Tongue (tissue), 3 donors: ENCODE measurements at places on chromosomes 3 and 15. TPM values are rescaled to one million over a fixed set of nuclear protein-coding genes. Genes with fewer than 3 reads are reported as not detected.

DNA sequence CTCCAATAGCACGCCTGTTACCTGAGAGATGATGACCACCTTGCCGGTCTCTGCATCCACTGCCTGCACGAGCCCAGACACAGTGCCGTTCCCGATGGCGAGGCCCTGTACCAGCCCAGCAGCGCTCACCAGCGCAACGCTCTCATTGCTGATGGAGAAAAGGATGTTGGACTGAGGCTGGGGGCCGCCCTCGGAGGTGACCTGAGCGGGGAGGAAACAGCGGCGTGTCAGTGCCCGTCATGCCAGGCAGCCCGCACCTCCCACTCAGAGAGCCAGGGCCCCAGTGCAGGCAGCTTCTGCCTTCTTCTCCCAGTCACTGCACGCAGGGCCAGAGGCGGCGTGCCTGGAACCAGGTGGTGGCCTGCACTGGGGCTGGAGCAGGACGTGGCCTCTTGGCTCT, 80.3 kb downstream of the NUP210 start:
- DNase-seq = no peak

TGM4 gene
- total RNA-seq = not detected

GRCh38 chr15:70833861-70834765, 19.8 kb downstream of the LARP6 start:
- peak; percentile 83 for DNase-seq

DNA sequence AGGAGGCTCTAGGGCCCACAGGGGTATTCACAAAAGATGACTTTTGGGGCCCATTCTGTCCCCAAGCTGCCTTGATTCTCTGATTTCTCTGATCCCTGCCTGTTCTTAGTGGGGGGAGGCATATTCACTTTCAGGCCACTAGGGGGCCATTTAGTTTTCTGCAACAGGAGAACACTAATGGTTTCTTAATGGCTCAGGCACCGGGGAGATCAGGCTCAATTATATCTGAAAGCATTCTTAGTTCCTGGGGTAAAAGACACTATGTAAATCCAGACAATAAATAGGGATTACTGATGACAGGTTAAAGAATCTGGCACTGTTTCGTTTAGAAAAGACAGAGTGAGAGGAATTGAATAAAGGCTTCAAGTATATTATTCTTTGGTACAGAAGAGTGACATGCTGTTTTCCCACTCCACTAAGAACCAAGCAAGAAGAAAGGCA, 2.5 kb upstream of the INAFM2 start:
- DNase-seq = peak; percentile 77

EPHA3 gene
- total RNA-seq = 65.6 TPM

DNA sequence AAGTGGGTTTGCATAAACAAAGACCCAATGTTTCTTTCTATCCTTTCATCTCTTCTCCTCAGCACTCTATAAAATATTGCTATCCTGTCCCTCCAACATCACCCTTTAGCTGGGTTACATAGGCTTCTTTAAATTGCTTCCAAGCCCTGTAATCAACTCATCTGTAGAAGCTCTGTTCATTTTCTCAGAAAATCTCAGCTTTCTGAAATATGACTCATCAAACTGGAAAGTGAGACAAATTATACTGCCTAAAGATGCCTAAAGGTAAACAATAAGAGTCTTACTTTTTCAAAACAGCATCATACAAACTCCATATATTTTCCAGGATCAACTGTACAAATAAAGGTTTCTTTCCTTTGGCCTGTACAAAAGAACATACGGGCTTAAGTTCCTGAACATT, 33.8 kb downstream of the EFL1 start:
- no peak for DNase-seq

CDCP1 gene
- 8.1 TPM for total RNA-seq

DNA sequence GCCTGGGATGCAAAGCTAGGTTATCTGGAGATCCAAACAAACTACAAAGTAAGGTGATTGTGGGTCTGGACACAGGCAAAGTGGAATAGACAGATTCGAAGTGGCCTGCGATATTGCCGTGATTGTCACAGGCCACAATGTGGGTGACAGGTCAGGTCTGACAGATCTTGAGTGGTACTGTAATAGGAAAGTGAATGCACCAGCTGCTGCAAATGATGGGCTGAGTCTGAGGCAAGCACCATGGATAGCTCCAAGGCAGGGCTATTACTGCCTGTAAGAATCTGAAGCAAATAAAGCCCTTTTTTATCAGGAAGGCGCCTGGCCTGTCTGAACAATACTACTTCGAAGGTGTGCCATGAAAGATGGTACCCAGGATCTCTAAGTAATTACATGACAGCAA, 10.0 kb downstream of the ARMC8 start:
- DNase-seq = peak; percentile 58

ACP3 gene
- 8.3 TPM for total RNA-seq

CCR8 gene
- total RNA-seq = 1.1 TPM

DNA sequence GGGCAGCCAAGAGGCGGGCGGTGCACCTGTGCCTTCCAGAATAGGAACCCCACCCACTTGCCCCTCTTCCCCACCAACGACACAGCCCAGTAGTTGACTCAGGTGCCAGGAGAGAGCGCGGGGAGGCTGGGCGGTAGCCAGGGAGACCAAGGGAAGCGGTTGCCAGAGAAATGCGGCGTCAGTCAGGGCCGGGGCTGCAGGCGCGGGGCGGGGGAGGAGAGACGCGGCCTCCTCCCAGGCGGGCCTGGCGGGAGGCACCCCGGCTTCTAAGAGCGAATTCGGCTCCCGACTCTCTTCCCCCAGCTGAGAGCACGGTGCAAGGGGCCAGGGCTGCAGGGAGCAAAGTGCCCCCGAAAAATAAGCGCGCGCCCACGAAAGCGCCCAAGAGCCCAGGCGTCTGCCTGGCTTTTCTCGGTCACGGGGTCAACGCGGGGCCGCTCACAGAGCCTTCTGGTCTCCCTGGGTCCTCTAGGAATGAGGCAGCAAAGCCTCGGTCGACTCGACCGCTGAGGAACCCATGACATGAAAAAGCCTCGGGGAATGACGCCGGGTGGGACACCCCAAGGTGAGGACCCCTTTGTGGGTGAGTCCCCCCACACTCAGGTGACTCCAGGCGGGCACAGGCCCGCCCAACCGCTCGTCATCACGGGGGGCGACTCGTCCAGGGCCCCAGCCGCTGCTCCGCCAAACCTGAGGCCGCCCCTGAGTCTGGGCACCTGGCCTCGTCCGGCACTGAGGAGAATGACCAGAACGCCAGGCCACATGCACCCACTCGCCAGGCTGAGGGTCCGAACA, 716 bp downstream of the CPEB1 start:
- DNase-seq = no peak

DNA sequence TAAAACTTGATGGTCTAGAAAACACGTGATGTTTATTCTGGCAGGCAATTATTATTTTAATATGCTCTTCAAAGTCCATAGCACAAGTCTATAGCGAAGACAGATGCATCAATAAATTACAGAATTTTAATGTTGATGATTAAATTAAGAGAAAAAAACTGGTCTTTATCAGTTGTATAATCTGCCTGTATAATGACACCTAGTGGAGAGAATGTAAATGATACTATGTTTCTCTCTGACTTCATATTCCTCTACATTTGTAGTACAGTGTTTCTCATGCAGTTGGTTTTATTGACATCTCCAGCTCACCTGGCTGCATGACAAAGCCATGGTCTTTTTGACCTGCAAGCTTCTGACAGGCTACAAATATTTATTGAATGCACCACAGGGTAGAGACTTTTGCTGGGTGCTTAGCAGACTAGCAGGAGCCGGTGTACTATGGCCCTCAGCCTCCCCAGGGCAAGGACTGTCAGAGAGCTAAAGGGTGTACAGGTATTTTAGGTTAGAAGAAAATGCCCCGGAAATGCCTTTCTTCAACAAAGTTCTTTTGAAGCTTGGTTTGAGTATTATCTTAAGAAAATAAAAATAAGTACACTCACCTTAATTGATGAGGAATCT, 289.9 kb downstream of the GAP43 start:
- DNase-seq = no peak

C2CD4B gene
- 20.2 TPM for total RNA-seq

RTP4 gene
- not detected for total RNA-seq

WDR73 gene
- total RNA-seq = 24.0 TPM

GRCh38 chr3:28680050-28680449, 331.4 kb upstream of the AZI2 start:
- no peak for DNase-seq

DNA sequence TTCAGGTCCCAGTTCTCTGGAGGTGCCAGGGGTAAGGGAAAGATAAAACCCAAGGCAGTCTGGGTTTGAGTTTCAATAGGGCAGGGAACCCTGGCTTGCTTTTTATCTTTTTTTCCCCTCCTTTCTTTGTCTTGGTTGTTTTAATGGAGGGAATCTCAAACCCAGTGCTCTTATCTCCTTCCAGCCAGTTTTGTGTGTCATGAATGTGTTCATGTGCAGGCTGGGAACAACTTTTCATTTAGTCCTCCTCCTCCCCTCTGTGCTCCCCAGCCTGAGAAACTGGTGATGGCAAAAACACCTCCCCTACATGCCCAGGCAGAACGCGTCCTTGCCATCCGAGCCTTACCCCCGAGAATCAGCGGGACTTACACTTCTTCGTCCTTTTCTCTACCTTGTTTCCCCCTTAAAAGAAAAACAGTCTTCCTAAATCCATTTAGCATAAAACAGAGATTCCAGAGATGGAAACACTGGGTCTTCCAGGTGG, 10.9 kb downstream of the SEMA3G start:
- DNase-seq = no peak

- DNase-seq = no peak
These were observed 19.1 kb downstream of the DNAJB8 start for GRCh38 chr3:128447561-128448013.

GRCh38 chr3:41448396-41448795, 249.1 kb downstream of the CTNNB1 start:
- no peak for DNase-seq

DNA sequence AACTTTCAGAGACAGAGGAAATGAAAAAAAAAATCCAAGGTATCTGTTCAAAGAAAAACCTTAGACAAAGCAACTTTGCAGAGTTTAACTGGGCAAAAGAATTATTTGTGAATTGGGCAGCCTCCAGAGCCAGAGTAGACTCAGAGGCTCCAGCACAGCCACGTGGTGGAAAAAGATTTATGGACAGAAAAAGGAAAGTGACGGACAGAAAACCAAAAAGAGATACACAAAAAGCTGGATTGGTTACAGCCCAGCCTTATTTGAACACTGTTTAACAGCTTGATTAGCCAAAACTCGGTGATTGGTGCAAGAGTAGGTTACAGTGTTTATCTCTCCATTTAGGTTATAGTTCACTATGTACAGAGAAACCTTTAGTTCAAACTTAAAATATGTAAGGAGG, 23.7 kb upstream of the GPD1L start:
- DNase-seq = peak; percentile 25
